Colonic mucosa (tissue), 4 donors: ENCODE measurements at places on chromosomes 2 and 18.

DNA sequence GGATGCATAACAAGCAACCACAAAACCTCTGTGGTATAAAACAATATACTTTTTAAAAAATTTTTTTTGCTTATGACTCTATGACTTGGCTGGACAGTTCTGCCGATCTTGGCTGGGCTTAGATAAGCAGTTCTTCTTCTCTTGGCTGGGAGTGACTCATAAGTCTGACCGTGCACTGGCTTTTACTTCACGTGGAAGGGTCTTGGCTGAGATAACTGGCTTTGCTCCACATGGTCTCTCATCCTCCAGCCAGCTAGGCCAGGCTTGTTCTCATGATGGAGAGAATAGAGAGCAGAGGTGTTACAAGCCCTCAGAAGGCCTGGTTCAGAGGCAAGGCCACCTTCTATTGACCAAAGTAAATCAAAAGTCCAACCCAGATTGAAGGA is 178.9 kb upstream of the SERPINE2 start:
- H3K36me3 ChIP-seq, result no peaks in the 10 kb centered on the region
- no peak for DNase-seq
- no peak overlapping the region for H3K4me3 ChIP-seq
- H3K4me1 ChIP-seq, result no peaks in the 10 kb centered on the region
- no peaks in the 10 kb centered on the region for H3K27me3 ChIP-seq

DNA sequence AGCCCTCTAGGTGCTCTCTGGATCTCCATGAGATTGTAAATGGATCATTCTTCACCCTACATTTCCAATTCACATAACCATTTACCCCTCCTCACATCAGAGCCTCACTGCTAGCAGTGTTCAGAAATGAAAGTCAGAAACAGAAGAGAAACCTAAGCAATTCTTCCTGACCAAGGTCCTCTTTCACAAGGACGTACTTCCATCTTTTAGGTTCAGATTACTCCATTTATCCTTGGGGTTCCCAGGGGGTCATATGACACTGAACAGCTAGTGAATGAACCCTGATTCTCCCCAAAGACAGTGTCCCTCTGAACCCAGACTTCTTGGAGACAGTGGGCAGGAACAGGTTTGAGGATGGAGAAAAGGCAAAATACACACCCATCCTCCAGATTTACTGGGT is 12.9 kb upstream of the MARCO start:
- H3K4me3 ChIP-seq, result no peak overlapping the region
- H3K27ac ChIP-seq, result no peak overlapping the region
- no peaks in the 10 kb centered on the region for H3K36me3 ChIP-seq
- H3K27me3 ChIP-seq, result no peaks in the 10 kb centered on the region
- no peak for DNase-seq

- DNase-seq, result no peak
- no peaks in the 10 kb centered on the region for H3K36me3 ChIP-seq
- H3K4me3 ChIP-seq, result no peak overlapping the region
These were observed 366.3 kb downstream of the NYAP2 start for GRCh38 chr2:225765820-225766219.

GRCh38 chr2:30184035-30184434 is 37.2 kb downstream of the YPEL5 start:
- H3K36me3 ChIP-seq, result no peaks in the 10 kb centered on the region
- H3K4me1 ChIP-seq, result no peaks in the 10 kb centered on the region

DNA sequence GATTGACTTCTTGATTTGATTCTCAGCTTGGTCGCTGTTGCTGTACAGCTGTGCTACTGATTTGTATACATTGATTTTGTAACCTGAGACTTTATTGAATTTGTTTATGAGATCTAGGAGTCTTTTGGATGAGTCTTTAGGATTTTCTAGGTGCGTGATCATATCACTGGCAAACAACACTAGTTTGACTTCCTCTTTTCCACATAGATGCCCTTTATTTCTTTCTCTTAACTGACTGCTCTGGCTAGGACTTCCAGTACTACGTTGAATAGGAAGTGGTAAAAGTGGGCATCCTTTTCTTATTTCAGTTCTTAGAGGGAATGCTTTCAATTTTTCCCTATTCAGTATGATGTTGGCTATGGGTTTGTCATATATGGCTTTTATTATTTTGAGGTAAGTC is 101.3 kb downstream of the OSBPL1A start:
- no peaks in the 10 kb centered on the region for H3K36me3 ChIP-seq
- no peak overlapping the region for H3K4me3 ChIP-seq
- DNase-seq, result no peak
- H3K27me3 ChIP-seq, result no peaks in the 10 kb centered on the region

GRCh38 chr2:216001216-216002100 is 11.9 kb downstream of the MREG start:
- no peak overlapping the region for H3K27ac ChIP-seq
- H3K4me3 ChIP-seq, result no peak overlapping the region
- no peak for DNase-seq
- no peaks in the 10 kb centered on the region for H3K4me1 ChIP-seq
- H3K36me3 ChIP-seq, result no peaks in the 10 kb centered on the region

- no peak for DNase-seq
- H3K4me1 ChIP-seq, result no peaks in the 10 kb centered on the region
- H3K36me3 ChIP-seq, result no peaks in the 10 kb centered on the region
- no peak overlapping the region for H3K4me3 ChIP-seq
- H3K27me3 ChIP-seq, result no peaks in the 10 kb centered on the region
These were observed 3.0 kb upstream of the INPP1 start for GRCh38 chr2:190340369-190340768.

- H3K4me3 ChIP-seq, result no peak overlapping the region
- no peaks in the 10 kb centered on the region for H3K27me3 ChIP-seq
- H3K36me3 ChIP-seq, result no peaks in the 10 kb centered on the region
- H3K27ac ChIP-seq, result no peak overlapping the region
- no peak for DNase-seq
- no peaks in the 10 kb centered on the region for H3K4me1 ChIP-seq
These were observed 260.8 kb downstream of the RDH14 start for GRCh38 chr2:18299423-18300212.

GRCh38 chr2:240795916-240796510 is 24.0 kb downstream of the KIF1A start:
- DNase-seq, result no peak
- H3K4me3 ChIP-seq, result no peak overlapping the region
- H3K36me3 ChIP-seq, result no peaks in the 10 kb centered on the region
- H3K27ac ChIP-seq, result no peak overlapping the region

GRCh38 chr2:38737925-38738324 is 13.2 kb downstream of the SRSF7 start:
- no peak for DNase-seq
- no peak overlapping the region for H3K4me3 ChIP-seq
- H3K27ac ChIP-seq, result peak overlapping the region; percentile 1
- H3K36me3 ChIP-seq, result no peaks in the 10 kb centered on the region
- H3K27me3 ChIP-seq, result no peaks in the 10 kb centered on the region

GRCh38 chr2:31828891-31829290 is 181.9 kb downstream of the MEMO1 start:
- H3K27ac ChIP-seq, result no peak overlapping the region
- no peaks in the 10 kb centered on the region for H3K4me1 ChIP-seq
- no peaks in the 10 kb centered on the region for H3K27me3 ChIP-seq
- no peak for DNase-seq
- no peaks in the 10 kb centered on the region for H3K36me3 ChIP-seq
- no peak overlapping the region for H3K4me3 ChIP-seq

DNA sequence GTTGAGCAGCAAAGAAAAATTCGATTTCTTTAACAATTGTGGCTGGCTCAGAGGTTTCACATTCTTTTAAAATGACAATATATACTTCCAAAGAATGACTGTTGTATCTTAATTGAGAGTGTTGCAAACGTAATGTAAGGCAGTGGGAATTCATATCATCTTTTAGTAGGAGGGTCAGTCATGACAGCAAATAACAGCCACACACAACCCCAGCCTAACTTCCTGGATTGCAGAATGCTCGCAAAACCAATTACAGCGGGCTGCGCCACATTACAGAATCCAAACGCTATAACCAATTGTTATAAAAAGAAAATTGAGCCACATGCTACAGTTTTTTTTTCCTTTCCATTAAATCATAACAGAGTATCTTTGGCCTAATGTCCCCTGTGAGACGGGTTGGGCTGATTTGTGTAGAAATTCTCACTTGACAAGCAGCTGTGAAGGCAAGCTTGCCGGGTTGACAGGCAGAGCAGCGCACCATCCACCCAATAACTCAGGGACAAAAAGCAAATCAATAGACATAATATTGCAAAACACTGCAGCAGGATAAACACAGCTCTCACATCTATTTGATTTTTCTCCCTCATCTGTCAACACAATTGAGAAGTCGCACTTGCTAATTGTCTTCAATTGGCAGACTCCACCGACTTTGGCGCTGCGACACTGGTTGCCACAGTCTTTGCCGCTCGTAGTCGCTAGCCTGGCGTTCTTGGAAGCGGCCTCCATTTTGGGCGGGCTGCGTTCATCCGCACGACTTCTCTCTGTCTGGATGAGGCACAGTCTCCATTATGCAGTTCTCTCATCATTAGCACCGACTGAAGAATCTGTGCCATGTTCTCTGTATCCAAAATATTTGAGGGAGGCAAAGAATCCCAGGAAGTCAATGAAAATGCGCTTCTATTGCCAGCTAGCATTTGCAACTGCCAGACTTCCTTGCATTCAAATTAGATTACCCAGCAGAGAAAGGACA is 95.0 kb upstream of the CCDC68 start:
- no peak overlapping the region for H3K4me3 ChIP-seq
- H3K27ac ChIP-seq, result no peak overlapping the region

DNA sequence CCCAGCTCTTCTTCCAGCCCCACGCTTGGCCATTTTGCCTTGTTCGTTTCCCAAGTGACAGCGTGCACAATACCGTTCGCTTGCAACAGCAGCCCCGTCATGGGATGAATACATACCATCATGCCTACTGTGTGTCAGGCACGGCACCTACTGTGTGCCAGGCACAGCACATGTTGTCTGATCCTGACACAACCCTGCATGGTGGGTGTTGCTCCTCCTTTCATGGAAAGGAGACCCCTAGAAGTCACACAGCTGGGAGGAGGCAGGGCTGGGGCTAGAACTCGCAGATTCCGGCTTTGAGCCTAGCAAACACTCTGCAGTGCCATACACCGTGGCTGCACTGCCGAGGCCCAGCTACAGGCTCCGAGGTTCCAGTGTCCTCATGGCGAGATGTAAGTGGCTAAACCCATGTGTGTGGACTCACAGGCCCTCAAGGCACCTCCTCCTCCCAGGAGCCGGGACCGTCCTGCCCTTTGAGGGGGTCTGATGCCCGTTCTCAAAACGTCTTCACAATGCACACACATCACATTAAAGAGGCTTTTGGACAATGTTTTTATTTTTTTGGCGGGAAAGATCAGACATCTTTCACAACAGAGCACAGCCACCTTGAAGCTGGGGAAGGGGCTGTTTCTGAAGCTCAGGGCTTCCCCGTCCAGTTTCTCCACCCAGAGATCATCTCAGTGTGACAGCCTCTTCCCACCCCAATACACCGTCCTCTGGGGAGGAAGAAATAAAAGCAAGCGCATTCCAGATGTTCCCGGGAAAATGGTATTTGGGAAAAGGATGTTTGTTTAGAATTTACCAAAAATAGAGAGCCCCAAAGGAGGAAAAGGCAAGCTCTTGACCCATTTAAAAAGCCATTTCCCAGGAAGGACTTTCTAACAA is 64.9 kb downstream of the HS1BP3 start:
- no peaks in the 10 kb centered on the region for H3K36me3 ChIP-seq
- no peak for DNase-seq
- peaks cover 4% of the 10 kb centered on the region for H3K4me1 ChIP-seq
- H3K27ac ChIP-seq, result no peak overlapping the region

GRCh38 chr2:21770787-21771186 is 647.0 kb downstream of the TDRD15 start:
- H3K4me1 ChIP-seq, result no peaks in the 10 kb centered on the region
- no peaks in the 10 kb centered on the region for H3K27me3 ChIP-seq
- H3K27ac ChIP-seq, result no peak overlapping the region
- no peak for DNase-seq
- H3K4me3 ChIP-seq, result no peak overlapping the region

GRCh38 chr2:96342085-96342484 is 6.5 kb downstream of the NCAPH start:
- no peak overlapping the region for H3K4me3 ChIP-seq
- no peaks in the 10 kb centered on the region for H3K36me3 ChIP-seq
- peak overlapping the region; percentile 9 for H3K27ac ChIP-seq
- H3K27me3 ChIP-seq, result no peaks in the 10 kb centered on the region
- no peaks in the 10 kb centered on the region for H3K4me1 ChIP-seq

DNA sequence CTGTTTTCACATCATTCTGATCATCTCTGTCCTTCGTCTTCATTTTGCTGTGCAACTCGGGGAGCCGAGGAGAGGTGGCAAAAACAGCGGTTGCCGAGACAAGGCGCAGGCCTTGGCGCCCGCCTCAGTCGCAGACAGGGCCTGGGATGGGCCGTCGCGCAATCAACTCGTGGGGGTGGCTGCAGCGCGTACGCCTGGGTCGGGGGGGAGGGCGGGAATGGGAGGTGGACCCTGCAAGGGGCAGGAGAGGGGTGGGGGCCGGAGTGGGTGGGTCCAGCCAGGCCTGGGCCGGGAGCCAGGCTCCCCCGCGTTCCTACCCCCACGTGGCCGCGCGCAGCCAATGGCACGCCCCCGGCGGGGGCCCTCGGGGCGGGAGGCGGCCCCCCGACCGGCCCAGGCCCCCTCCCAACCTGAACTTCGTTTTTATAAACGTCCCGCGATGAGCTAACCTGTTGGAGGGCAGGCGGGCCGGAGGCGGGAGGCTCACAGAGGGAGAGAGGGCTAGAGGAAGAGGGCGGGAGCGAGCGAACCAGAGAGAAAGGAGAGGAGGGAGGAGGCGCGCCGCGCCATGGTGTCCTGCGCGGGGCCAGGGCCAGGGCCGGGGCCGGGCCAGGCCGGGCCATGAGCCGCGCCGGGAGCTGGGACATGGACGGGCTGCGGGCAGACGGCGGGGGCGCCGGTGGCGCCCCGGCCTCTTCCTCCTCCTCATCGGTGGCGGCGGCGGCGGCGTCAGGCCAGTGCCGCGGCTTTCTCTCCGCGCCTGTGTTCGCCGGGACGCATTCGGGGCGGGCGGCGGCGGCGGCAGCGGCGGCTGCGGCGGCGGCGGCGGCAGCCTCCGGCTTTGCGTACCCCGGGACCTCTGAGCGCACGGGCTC is at the start of gene HOXD13:
TSS of gene HOXD13 (plus strand) at position 452 of the 875 bp plus-strand sequence. CDS start at position 622, 170 bp downstream.
- H3K27me3 ChIP-seq, result peaks cover 99% of the 10 kb centered on the region
- H3K27ac ChIP-seq, result peak within 1 kb of the TSS; percentile 24
- peaks cover 8% of the 10 kb centered on the region for H3K4me1 ChIP-seq
- DNase-seq, result no peak
- no peaks in the 10 kb centered on the region for H3K36me3 ChIP-seq
- peak within 1 kb of the TSS; percentile 39 for H3K4me3 ChIP-seq

DNA sequence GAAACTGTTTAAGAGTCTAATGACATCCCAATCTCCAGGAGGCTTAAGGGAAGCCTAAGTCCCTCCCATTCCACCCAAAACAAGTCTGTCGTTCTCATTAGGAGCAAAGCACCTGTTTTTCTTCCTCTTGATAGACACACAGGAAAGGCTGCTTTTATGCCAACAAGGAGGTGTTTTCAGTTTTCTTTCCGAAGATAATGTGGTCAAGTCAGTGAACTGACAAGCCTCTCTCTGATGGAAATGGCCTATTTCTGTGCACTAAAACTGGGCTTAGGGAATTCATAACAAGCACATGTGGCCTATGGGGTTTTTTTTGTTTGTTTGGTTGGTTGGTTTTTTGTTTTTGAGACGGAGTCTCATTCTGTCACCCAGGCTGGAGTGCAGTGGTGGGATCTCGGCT is 36.2 kb downstream of the FBLN7 start:
- no peak overlapping the region for H3K27ac ChIP-seq
- no peaks in the 10 kb centered on the region for H3K27me3 ChIP-seq
- H3K4me1 ChIP-seq, result no peaks in the 10 kb centered on the region
